PC-3 (cell line): ENCODE measurements at places on chromosomes 13 and 19. TPM values are rescaled to one million over a fixed set of nuclear protein-coding genes. Genes with fewer than 3 reads are reported as not detected.

GRCh38 chr19:21482863-21483276 is 22.5 kb upstream of the ZNF429 start:
- H3K27ac ChIP-seq: no peak overlapping the region
- peak; percentile 22 for DNase-seq
- no peaks in the 10 kb centered on the region for H3K27me3 ChIP-seq
- H3K36me3 ChIP-seq: peaks cover 2% of the 10 kb centered on the region; the same call in 1 of the 2 replicates
- no peaks in the 10 kb centered on the region for H3K4me1 ChIP-seq
- no peak overlapping the region for H3K4me3 ChIP-seq

DNA sequence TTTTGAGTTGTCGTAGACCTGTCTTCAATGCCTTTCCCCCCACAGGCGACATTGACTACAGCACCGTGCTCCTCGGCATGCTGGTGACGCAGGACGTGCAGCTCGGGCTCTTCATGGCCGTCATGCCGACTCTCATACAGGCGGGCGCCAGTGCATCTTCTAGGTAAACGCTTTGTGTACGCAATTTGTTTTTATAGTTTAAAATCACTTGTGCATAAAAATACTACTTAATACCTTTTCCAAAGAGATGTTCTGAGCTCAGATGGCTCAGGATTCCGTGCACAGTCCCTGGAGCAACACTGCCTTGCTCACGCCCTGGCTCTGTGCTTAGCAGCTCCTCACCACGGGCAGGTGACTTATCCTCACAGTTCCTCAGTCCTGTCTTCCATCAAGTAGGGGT is 30.1 kb upstream of the DCUN1D2 start:
- DNase-seq: no peak
- H3K27ac ChIP-seq: no peak overlapping the region
- no peaks in the 10 kb centered on the region for H3K27me3 ChIP-seq
- H3K4me3 ChIP-seq: no peak overlapping the region
- no peaks in the 10 kb centered on the region for H3K36me3 ChIP-seq
- no peaks in the 10 kb centered on the region for H3K4me1 ChIP-seq

- no peaks in the 10 kb centered on the region for H3K4me1 ChIP-seq
- H3K36me3 ChIP-seq: no peaks in the 10 kb centered on the region
- no peak overlapping the region for H3K27ac ChIP-seq
- no peaks in the 10 kb centered on the region for H3K27me3 ChIP-seq
- peak; percentile 27 for DNase-seq
Observed at GRCh38 chr13:100269837-100270236, 180.9 kb downstream of the PCCA start.

DNA sequence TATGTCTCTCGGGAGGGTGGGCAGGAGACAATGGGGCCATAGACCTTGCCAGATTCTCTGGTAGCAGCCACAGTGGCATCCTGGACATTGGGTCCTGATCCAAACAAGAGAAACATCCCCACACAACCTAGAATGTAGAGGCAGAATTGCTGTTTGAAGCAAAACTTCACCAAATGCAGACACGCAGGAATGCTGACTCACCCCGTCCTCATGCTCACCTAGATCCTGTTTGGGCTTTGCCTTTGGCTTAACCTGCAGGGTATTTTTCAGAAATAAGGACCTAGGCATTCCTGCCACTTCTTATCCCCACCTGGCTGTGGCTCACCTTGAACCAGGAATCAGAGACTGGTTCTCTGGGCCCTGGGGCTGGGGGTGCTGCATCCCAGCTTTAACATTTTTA is 7.3 kb downstream of the TBC1D17 start:
- peak overlapping the region; percentile 62 for H3K27ac ChIP-seq
- no peak overlapping the region for H3K4me3 ChIP-seq

DNA sequence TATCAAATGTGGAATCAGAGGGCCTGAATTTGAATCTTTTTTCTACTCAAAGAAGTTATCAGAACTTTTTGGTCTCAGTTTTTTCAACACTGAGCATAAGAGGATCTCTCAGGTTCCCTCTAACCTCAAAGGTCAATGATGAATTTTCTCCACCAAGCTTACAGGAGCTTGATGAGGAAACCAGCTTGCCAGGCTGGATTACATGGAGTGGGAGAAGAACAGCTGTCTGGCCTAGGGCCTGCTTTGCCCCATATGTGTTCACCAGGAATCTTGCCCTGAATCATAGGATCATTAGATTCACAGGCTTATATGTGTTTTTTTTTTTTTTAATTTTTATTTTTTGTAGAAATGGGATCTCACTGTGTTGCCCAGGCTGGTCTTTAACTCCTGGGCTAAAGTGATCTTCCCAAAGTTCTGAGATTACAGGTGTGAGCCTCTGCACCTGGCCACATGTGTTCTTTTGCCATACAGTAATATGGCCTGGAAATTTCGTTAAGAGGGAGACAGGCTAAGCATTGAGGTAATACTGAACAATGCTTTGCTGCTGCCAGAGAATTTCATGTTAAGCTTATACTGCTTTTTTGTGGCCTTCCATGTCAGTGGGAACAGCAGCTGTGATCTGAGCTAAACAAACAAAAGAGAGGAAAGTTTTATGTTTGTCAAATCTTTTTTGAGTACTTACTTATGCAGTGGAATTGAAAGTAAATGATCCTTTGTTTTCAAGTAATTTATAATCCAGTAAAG is 110.6 kb downstream of the DNAJC3 start:
- H3K27me3 ChIP-seq: no peaks in the 10 kb centered on the region
- peaks cover 12% of the 10 kb centered on the region; the same call in 1 of the 2 replicates for H3K36me3 ChIP-seq
- H3K27ac ChIP-seq: no peak overlapping the region

CRLF1 gene
- total RNA-seq: 0.23 and 2.6 TPM in 2 replicates

MAB21L1 gene
- total RNA-seq: not detected in 2 replicates
